ENCODE measurements at places on chromosomes 5 and 9.

- DNase-seq: no peak
Observed at GRCh38 chr5:123673107-123673506, 161.1 kb downstream of the CSNK1G3 start.

DNA sequence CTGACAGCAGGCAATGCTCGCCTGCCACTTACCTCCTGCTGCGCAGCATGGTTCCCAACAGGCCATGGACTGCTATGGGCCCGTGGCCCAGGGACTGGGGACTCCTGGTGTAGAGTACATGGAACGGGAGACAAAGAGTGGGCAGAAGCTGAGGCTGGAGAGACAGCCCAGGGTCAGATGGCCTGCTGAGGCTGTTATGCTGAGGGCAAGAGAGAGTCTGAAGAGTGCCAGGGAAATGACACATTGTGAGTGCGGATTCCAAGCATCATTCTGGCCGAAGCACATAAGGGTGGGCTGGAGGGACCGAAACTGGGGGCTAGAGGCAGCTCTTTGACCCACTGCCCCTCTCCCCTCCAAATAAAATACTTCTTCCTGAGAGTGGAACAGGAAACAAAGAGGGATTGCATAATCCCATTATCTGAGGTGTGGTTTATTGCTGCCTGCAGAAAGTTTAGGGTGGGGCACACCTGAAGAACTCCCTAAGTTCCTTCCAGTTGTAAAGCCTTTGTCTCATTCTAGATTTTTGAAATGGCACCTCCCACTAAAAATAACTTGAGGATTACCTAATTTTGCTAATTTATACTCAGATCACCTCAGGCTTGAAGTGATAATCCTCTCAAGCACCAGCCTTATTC is 158.1 kb downstream of the ATP10B start:
- DNase-seq: no peak

DNA sequence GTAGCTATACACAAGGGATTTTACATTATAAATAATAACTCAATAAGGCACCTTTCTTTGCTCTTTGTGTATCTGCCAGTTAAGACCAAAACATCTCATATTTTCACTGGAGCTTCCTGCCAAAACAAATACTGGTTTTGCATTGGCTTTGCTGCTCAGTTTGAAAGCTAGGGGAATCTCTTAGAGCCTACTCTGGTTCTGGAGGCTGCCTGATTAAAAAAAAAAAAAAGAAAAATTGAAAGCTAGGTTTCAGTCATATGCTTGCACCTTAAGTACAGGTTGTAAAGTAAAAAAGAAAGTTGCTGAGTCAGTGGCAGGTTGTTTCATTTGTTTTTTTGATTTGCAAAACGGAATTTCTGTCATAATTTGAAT is 2.3 kb downstream of the DENND4C start:
- DNase-seq: no peak

- DNase-seq: no peak
Observed at GRCh38 chr9:71663931-71664459, 104.3 kb downstream of the CEMIP2 start.

DNA sequence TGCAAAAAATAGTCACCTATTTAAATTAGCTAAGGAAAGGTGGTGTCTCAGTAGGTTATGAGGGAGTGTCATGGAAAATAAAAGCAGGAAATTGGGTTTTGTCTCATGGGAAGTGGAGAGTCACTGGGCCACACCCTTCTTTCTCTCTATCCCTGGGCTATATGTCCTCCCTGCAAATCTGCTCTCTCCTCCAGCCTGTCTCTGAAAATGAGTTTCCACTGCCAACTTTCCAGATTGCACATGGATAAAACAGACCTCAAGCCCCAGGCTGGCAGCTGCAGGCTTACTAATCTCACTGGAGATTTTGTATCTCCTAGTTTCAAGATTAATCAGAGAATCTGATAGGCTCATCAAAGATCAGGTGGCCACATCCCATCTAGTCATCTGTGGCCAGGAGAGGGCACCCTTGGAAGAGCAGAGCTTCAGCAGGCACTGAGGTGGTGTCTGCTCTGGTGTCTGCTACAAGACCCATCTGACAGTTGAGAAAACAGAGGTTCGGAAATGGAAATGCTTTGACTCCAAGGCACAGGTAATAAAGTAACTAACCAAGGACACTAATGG is 178.9 kb downstream of the MSX2 start:
- DNase-seq: no peak
